ENCODE measurements at places on chromosomes 1 and 21.

DNA sequence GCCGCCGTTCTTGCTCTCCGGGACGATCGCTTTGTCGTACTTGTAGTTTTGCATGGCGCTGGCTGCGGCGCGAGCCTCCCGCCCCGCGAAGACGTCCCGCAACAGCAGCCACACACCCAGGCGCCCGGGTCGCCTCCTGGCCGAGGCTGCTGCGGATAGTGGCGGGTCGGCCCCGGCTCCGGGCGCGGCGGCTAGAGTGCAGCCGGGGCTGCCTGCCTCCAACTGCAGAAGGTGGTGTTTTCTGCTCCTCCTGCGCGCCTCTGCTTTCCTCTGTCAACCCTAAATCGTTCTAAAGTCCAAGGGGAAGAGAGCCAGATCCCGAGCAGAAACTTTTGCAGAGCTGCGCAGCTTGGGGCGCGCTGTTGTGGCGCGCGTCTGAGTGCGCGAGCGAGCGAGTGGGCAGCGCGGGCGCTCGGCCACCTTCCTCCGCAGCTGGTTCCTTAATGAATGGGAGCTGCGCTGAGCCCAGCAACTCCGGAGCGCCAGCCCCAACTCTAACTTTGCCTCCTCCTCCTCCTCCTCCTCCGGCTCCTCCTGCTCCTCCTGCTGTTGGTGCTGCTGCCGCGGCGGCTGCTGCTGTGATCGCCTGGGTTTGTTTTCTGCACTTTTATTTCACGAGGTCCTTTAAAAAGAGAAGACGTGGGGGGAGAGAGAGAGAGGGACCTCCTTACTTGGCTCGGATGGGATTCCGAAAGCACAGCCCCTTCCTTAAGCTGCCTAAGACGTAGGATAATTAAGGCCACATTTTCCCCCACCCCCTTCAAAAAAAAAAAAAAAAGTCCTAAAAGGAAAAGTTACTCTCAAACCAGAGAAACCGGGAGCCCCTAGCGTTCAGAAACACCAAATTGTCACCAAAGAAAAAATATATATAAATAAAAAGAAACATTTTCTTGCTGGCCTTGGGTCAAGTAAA lies at the start of gene PLPP3:
PLPP3 (minus strand) TSS at position 601 of the 913 bp plus-strand sequence; CDS start at position 54, 547 bp downstream.
- DNase-seq: peak; percentile 45

DNA sequence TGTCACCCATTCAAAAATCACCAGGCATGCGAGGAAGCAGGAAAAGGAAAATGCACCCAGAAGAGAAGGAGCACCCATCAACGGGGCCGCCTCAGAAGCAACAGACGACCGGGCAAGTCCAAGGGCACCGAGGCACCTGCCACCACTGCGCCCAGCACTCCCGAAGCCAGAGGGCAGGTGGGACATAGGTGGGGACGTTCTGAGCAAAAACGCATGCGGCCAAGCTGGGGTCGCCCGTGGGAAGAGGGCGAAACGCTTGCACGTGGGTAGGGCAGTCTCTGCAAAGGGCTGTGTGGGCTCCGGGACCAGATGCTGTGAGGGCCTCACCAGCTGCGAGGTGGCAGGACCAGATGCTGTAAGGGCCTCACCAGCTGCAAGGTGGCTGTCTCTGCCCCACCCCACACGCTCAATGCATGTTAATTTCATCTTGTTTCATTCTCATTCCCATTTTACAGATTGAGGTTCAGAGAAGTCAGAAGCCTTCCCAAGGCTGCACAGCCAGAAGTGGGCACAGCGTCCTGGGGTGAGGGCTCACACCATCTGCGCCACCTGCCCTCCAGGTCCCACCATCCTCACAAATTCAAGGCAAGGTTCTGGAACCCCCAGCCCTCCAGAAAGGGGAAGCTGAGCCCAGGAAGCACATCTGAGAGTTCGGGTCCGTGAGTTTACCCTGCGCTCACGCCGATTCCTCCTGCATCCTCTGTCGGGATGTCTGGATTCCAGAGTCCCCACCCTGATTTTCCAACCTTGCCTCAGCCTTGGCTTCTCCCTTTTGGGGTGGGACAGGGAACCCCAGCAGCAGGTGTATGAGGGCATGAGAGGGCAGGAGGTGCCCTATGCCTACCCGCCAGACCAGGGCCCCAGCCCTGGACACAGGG lies 8.2 kb upstream of the SAMD11 start:
- DNase-seq: no peak

DNA sequence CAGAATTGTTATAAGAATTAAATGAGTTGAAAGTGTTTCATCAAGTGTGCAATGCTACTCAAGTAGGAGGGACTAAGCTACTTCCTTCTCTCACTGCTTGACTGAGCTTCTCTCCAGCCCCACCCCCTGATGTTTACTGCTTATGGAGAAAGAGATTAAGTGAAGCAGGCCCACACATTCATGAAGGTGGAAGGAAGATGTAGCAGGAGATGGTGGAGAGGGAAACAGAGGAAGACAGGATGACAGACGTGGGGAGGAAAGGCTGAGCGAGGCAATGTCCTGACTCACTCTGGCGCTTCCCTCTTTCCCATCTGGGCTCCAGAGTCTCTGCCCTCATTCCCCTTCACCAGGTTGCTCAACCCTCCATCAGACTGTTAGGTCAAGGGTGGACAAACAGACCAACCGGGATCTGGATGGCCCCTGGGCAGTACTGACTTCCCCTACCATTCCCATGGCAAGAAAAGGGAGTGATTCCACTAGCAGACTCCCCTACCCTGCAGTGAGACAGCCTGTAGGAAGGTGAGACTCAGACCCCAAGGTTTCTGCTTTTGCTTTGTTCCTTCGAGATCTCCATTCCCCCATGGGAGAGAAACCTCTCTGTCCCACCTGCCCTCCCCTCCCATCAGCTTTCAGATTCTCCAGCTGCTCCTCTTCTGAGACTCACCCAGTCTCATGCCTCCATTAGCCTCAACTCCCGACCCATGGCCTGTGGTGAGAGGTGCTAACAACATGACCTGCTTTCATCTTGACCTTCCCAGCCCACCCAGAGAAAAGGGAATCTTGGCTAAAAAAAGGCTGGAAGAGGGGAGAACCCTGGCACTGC lies 3.1 kb upstream of the ARHGEF2 start:
- peak; percentile 66 for DNase-seq

GRCh38 chr1:178628637-178629251 lies 96.3 kb upstream of the RALGPS2 start:
- DNase-seq: no peak

DNA sequence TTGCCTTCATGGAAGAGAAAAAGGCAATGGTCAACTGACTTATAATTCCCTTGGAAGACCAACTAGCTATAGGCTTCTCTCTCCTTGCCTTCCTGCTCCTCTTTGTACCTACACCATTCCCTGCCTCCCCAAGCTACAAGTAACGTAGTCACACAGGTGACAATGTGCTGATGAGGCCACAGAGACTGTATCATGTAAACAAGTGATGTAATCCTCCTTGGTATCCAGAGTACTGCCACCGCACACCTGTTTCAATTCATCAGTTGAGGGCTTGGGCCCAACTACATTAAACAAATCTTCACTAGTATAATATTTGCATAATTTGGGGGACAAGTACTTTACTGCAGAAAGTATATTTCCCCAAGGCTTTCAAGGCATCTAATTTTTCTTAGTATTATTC lies 76.4 kb upstream of the SCYL3 start:
- DNase-seq: no peak

GRCh38 chr21:15195768-15196167 lies 131.0 kb upstream of the NRIP1 start:
- DNase-seq: no peak

DNA sequence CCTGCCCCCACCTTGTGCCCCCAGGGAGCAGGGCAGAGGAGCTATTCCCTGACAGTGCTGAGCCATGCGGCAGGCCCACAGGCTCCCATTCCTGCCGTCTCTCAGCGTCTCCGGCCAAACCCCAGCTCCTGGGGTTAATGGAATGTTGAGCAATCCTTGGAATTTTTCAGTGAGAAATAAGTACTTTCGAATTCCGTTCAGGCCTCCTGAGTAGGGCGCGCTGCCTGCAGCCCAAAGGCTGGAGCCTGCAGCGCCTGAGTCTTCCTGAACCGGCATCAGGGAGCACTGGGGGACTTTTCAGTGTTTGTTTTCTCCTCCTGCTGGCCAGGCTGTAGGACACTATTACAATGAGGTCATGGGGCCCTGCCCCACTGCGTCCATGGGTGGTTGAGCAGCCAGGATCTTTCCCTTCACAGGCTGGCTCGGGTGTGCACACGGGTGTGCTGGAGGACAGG lies 33.3 kb upstream of the CSF1 start:
- DNase-seq: no peak

All from MV-4-11 (cell line).